Astrocyte (in vitro differentiated cells and primary cell): ENCODE measurements at places on chromosomes 2 and 18. TPM values are rescaled to one million over a fixed set of nuclear protein-coding genes. Genes with fewer than 3 reads are reported as not detected.
A peak's percentile ranks its signal among the peaks of the same experiment; 100 is the strongest.

DNA sequence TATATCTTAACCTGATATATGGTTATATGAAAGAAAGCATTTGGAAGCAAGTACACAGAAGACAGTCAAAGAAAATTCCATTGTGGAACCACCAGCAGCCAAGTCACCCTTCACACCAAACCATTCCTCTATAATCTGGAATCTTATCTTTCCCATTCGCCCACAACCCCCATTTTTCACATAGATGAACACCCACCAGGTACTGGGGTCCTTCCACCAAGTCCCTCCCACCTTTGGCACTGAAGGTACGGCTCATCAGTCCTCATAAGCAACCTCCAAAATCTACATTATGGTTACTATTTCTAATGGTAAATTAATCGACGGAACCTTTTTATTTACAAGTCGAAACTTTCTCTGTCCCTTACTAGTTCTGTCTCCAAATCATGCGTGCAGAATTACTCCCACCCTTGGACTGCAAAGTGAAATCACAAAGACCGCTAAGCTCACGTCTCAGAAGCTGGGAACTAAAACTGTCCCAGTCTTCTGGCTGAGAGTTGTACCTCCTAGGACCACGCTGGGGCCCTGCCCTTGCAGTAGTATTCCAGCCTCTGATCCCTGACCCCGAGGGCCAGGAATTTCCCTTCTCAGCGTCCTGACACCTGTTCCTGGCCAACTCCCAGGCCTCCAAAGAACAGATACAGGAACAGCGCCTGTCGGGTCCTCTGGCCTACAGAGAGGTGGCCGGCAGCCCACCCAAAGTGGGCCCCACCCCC, 702 bp downstream of the OLA1 start:
- H3K36me3 ChIP-seq, result peaks cover 5% of the 10 kb centered on the region
- peak; percentile 12 for DNase-seq
- peak overlapping the region; percentile 81 for H3K27ac ChIP-seq
- peaks cover 11% of the 10 kb centered on the region for H3K4me1 ChIP-seq

Gene SERPINB10
- total RNA-seq, result not detected in 2 replicates

GRCh38 chr2:102083393-102083703, 59.2 kb upstream of the IL1R1 start:
- H3K4me3 ChIP-seq, result no peak overlapping the region
- H3K36me3 ChIP-seq, result no peaks in the 10 kb centered on the region
- no peak for DNase-seq
- peak overlapping the region; percentile 61 for H3K27ac ChIP-seq
- H3K4me1 ChIP-seq, result peaks cover 13% of the 10 kb centered on the region

Gene UNC80
- 0.27 and 0.38 TPM in 2 replicates for total RNA-seq

- peak; percentile 22 for DNase-seq
- H3K4me3 ChIP-seq, result no peak overlapping the region
- H3K4me1 ChIP-seq, result peaks cover 18% of the 10 kb centered on the region
- H3K27me3 ChIP-seq, result no peaks in the 10 kb centered on the region
Measured at GRCh38 chr2:96625571-96626552, 12.2 kb downstream of the KANSL3 start.

DNA sequence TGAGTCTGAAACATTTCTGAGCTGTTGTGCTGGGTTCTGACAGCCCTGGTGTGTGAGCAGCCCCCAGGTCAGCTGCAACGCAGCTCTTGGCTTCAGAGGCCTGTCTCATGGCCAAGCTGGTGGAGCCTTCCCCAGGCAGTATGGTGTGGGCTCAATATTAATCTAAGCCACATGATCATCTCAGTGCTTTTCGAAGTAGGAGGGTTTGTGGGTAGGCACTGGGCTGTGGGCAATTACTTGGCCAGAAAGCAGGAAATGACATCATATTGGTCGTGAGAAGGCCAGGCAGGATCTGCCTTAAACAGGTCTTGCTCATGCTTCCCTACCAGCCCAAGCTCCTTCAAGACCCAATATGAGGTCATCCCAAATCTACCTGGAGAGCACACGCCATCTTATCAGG, 26.9 kb downstream of the LOXHD1 start:
- DNase-seq, result peak; percentile 22
- H3K4me3 ChIP-seq, result no peak overlapping the region
- H3K36me3 ChIP-seq, result no peaks in the 10 kb centered on the region
- H3K4me1 ChIP-seq, result no peaks in the 10 kb centered on the region

Gene ANKRD30BL
- total RNA-seq, result not detected in 2 replicates

Gene NCKAP5
- 1.5 and 2.7 TPM in 2 replicates for total RNA-seq

Gene TUBA4A
- 18.0 and 19.7 TPM in 2 replicates for total RNA-seq

Gene GALNT14
- 2.1 and 2.9 TPM in 2 replicates for total RNA-seq

DNA sequence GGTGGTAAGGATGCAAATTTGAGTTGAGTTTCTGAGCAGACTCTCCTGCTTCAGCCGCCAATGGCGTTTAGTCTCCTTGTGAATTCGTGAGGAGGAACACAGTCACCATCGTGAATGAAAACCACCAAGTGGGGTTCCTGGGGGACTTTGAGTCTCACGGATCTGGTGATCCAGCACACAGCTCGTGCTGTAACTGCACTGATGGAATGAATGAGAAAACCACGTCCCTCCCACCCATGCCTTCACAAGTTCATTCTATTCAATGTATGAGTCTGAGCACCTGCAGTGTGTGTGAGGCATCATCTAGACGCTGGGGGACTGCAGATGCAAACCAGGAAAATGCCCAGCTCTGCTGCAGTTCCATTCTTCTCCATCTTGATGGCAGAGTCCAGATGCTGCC, 127.9 kb downstream of the PIEZO2 start:
- H3K27ac ChIP-seq, result no peak overlapping the region
- DNase-seq, result no peak
- no peak overlapping the region for H3K4me3 ChIP-seq
- no peaks in the 10 kb centered on the region for H3K27me3 ChIP-seq

DNA sequence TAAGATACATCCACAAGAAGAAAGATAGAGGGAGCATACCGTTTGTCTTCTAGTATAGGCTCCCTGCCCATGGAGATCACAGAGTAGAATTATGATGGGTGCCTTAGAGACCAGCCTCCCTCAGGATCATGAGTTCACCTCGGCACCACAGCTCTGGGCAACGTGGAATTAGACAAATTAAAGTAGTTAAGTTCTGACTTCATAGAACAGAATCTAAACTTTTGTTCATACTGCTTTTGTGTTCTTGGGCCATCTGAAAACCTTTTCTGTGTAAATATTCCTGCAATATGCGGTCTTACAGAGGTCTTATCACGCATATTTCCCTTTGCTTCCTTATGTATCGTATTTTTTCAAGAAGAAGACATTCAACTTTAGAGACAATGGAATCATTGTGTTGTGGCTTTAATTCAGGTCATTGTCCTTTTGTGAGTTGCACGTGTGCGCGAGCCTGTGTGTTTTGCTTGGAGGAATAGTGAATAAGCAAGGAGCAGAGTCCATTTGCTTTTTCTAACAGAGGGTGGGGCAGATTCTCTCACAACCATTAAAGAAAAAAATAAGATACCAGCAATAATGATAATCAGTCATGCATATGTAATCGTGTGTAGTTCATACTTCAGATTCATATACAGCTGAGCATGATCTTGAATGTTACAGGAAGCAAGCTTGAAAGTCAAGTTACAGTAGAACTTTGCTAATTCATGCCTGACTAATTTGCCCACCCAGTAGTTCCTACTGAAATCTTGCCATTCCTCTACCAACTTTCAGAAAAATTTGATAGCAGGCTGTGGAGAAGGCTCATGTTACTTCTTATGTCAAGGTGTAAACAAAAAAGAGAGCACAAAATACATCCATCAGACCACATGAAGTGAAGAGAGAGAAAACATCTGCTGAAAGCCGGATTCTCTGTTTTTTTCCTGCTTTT, 243.6 kb downstream of the NEDD4L start:
- peaks cover 37% of the 10 kb centered on the region for H3K4me1 ChIP-seq
- H3K27ac ChIP-seq, result no peak overlapping the region
- H3K36me3 ChIP-seq, result no peaks in the 10 kb centered on the region
- H3K4me3 ChIP-seq, result no peak overlapping the region
- DNase-seq, result no peak
- no peaks in the 10 kb centered on the region for H3K27me3 ChIP-seq

Gene SLC5A7
- 0.05 TPM in 1 of 2 replicates, not detected in the other for total RNA-seq

- peak overlapping the region; percentile 32 for H3K4me3 ChIP-seq
- H3K27me3 ChIP-seq, result no peaks in the 10 kb centered on the region
- H3K27ac ChIP-seq, result peak overlapping the region; percentile 97
- DNase-seq, result peak; percentile 100
- H3K36me3 ChIP-seq, result peaks cover 5% of the 10 kb centered on the region
Measured at GRCh38 chr2:73089270-73090030, 17.9 kb upstream of the SFXN5 start.

- H3K27me3 ChIP-seq, result no peaks in the 10 kb centered on the region
- H3K4me1 ChIP-seq, result no peaks in the 10 kb centered on the region
- no peak overlapping the region for H3K4me3 ChIP-seq
- no peaks in the 10 kb centered on the region for H3K36me3 ChIP-seq
Measured at GRCh38 chr2:80054346-80054675, 250.2 kb downstream of the LRRTM1 start.

Gene ZNF892
- total RNA-seq, result 4.8 and 5.9 TPM in 2 replicates

Gene DSG1
- total RNA-seq, result 0.05 TPM in 1 of 2 replicates, not detected in the other
